ENCODE measurements at places on chromosomes 2 and 18.

DNA sequence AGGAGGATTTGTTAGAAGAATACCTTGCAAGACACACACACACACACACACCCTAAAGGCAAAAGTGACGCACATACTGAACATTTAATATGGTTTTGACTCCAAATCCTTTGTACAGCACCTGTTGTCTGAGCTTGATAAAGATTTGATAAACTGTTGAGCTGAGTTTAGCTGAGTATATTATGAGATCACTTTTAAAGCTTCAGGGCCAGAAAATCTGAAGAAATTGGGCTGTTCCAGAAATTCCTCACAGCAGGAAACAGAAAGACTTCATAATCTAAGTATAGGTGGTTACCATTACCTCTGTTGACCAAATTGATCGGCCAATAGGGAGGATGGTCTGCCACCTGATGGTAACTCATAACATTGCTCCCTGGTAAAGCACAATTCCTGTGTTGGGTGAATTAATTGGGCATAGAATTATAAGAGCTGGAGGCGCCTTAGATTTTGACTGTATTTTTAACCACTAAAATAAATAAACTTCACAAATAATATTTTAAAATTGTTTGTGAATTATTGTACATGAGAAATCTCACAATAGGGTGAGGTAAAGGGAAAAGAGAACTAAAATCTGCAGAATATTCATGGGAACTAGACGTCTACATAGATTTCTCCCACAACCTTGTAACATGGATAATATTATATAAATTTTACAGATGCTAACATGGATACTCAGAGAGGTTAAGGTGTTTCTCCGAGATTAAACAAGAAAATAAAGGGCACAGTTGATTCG is 21.8 kb upstream of the RPIA start:
- DNase-seq = no peak

DNA sequence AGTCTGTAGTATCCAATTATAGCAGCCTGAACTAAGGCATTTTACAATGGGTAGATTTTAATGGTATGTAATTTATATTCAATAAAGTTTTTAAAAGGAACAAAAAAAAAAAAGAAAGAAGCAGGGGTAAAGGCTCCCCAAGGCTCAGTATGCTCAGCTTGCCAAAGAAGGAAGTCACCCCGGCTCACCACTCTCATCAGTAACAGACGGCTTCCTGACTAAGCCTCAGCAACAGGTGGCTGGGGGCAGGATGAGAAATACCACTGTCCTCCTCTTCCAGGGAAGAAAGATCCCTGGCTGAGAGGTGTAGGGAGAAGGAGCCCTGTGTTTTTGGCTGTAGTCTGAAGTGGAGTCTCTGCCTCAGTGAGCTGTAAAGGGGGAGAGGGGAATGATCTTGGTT is 121.2 kb downstream of the ARHGEF4 start:
- no peak for DNase-seq

DNA sequence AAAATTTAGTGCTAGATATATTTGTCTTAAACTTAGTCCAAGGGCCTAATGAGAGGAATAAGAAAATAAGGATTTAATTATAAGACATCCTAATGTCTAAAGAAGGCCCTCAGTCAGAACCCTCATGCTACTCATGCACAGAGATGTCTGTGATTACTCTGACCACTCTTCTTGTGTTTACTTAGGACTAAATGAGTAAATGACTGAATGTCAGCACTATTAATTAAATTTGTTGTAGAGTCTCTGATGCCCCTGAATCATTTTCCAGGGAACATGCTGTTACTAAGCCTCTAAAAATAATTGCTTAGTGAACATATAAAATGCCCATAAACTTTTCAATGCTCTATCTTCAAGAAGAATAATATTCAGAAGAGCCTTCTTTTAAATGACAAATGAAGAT is 32.4 kb downstream of the GULP1 start:
- DNase-seq = no peak

DNA sequence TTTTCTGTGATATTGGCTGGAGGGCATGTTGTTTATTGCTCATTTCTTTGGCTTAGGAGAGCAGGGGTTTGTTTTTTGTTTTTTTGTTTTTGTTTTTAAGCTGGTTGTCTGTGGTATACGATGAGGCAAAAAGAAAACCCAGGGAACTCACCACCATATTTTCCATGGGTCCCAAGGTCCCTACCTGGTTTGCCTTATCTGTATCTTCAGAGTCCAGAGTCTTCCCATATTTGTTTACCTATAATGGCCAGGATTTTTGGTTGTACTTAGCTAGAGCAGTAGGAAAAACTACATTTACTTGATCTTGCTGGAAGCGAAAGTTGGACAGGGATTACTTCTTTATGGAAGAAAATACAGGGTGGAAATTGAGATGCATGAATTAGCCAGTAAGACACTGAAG is 9.5 kb downstream of the LCLAT1 start:
- no peak for DNase-seq

GRCh38 chr18:36688020-36688965 is 140.5 kb downstream of the TPGS2 start:
- no peak for DNase-seq

- DNase-seq = no peak
Measured at GRCh38 chr2:148817210-148817708, 57.8 kb upstream of the KIF5C start.

GRCh38 chr2:167783261-167784083 is 463.9 kb downstream of the STK39 start:
- DNase-seq = no peak

DNA sequence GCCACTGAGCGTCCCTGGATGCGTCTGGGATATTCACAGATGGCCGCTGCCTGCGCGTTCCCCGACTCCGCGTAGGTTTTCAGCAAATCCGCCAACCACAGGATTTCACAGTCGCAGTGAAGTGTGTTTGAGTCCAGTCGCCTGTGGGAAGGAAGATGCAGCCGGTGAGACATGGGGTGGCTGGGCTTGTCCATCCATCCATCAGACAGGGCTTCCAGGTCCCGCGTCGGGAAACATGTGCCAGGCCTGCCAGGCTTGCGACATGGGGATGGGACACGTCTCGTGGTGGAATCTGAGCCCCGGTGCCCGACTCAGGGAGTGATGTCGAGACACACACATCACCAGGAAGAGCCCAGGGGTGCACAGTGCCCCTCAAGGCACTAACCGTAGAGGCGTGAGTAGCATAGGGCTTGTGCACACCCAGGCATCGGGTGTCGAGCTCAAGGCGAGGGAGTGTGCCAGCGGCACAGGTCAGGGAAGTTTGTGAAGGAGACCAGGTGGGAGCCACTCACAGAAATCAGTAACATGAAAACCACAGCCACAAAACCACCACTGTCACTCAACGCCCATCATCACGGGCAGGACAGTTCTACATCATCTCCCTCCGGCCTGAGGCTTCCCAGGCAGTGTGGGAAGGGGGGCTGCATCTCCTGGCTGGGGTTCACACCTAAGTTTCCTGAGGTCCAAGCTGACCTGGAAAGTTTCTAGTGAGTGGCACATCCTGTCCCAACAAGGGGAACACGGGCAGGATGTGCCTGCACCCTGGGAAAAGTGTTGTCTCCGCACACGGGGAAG is 63.9 kb downstream of the PXDN start:
- no peak for DNase-seq

- DNase-seq = no peak
Measured at GRCh38 chr18:21907451-21907850, 166.9 kb downstream of the MIB1 start.

GRCh38 chr2:23449831-23450331 is 64.9 kb downstream of the KLHL29 start:
- DNase-seq = no peak

- no peak for DNase-seq
Measured at GRCh38 chr2:123563515-123563914, 461.6 kb upstream of the CNTNAP5 start.

DNA sequence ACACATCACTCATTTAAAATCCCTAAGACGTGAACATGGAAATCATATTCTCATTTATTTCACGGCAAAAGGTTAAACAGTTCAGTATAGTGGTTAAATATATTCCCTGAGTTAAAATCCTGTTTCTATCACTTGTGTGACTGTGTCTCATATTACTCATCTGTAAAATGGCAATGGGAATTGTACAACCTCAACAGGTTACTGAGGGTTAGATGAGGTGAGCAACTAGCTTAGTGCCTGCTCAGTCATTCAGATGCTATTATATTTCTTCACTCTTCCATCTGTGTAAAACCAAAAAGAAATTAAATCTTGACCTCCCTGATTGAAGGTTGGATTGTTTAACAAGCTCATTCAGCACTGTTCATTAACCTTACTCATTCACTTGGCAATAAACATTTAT is 212.4 kb upstream of the STK17B start:
- no peak for DNase-seq

DNA sequence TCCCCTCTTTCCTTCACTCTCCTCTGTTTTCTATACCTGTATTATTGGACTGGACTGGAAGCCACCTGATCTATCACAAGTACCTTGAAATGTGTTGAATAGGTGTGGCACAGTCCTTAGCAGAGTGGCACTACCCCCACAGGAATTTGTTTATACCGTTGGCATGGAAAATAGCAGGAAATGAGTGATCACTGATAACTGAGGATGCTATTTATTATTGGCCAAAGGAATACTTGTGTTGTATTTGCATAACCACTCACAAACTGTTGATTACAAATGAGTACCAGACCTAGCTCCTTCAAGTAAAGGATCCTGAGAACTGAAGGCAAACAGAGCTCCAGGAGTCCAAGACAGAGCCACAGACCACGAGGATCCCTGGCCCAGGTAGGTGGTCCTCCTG is at the start of gene IL37:
Gene IL37, plus strand, starts transcription at position 301 of the 400 bp plus-strand sequence. CDS start 1,848 bp downstream, outside the sequence.
- no peak for DNase-seq

GRCh38 chr18:46407486-46408166 is 249.4 kb downstream of the LOXHD1 start:
- DNase-seq = no peak

- no peak for DNase-seq
Measured at GRCh38 chr2:238848691-238848975, 748 bp downstream of the TWIST2 start.

DNA sequence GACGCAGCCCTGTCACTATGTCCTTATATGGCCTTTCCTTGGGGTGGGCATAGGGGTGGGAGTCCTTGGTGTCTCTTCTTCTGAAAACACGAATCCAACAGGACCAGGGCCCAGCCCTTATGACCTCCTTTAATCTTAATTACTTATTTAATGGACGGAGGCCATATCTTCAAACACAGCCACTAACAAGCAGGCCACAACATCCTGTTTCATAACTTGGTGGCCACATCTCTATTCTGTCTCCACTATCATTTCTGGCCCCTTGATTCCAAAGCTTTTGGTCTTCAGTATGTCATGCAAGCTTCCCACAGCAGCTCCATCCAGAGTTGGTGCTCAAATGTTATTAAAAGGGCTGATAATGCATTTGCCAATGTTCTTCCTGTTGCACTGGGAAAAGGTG is 287.3 kb upstream of the SMIM21 start:
- no peak for DNase-seq

- no peak for DNase-seq
Measured at GRCh38 chr2:85875350-85876050, 13.3 kb downstream of the ST3GAL5 start.

DNA sequence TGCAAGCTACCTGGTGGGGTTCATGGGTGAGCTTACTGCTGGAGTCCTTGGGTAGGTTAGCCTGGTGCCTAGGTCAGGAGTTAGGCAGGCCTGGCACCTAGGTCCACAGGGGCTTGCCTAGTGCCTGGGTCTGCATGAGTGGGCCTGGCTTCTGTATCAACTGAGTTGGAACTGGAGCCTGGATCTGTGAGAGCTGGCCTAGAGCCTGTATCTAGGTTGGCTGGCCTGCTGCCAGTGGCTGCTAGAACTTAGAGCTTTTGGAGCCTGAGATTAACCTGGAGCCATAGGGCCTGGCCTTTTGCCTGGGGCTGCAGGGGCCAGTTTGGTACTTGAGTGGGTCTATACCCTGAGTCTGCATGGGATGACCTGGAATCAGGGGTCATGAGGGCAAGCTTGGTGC is 679.4 kb downstream of the NUP35 start:
- no peak for DNase-seq

DNA sequence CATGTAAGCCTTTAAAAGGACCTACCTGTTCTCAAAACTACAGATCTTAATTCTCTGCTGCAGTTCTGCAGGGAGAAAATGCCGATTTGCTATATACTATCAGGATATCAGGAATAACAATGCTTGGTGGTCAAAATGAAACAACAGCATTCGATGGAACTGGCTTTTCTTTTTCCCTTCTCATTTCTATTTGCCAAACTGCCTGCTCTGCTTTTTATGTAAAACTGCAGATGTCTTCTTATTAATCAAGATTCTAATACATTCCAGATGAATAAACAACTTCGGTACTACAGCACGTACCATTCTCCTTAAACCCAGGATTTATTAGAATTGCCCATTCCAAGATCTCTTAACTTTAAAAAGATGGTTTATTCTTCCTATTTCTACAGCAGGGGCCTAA is 100.9 kb downstream of the ZNF521 start:
- no peak for DNase-seq

GRCh38 chr18:42549596-42549995 is 565.9 kb downstream of the RIT2 start:
- no peak for DNase-seq

GRCh38 chr2:235909358-235909757 is 258.8 kb downstream of the GBX2 start:
- DNase-seq = no peak

DNA sequence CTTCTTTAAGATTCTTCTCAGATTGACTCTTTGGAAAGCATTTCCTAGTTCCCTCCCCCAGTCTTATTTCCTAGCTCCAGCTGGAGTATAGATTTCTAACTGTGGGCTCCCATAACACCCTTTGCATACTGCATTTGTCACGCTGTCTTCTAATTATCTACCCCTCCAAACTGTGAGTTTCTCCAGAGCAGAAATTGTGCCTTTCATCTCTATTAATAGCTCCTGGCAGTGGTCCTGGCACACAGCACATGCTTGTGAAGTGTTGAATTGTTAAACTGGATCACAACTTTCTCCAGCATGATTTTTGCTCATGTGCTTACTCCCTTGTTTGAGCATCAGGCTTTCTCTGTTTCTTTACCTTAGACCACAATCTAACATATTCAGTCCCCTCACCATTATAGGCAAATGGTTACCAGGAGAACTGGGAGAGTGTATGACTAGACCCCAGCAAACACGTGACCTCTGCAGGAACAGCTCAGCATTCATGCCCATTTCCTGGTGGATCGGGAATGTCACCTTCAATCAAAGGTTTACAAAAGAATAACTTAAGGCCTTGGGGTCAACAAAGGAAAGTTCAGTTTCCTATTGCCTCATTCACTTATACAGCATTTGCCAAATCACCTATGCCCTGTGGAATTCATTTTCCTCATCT is 175.7 kb upstream of the TANK start:
- no peak for DNase-seq

GRCh38 chr18:3491981-3492555 is 42.1 kb downstream of the TGIF1 start:
- no peak for DNase-seq

GRCh38 chr2:142179686-142180085 is 48.9 kb upstream of the LRP1B start:
- no peak for DNase-seq

GRCh38 chr2:144546933-144547332 is 27.0 kb upstream of the ZEB2 start:
- DNase-seq = no peak

DNA sequence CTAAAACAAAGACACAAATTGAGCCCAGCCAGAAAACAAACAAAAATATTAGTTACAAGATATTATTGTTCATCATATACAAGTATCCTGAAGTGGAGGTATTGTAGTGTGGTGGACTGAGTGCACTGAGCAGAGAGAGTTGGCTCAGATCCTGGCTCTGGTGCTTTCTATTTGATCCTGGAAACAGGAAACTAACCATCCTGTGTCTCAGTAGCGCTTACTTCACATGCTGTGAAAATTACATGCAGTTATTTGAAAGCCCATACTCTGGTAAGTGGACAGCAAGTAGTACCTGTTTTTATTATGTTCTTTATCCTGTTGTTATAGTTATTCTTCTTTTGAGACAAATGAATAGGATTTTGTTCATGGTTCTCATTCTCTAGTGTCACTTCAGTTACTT is 84.3 kb upstream of the CRIM1 start:
- no peak for DNase-seq
